Stimulated activated CD8-positive, alpha-beta memory T cell treated with anti-CD3 and anti-CD28 coated beads, Interleukin-15, amount 100 ng/mL, for 24 hours (primary cell): ENCODE measurements at places on chromosomes 2 and 18.

- no peak for DNase-seq
Measured at GRCh38 chr2:63696496-63696895, 107.7 kb downstream of the MDH1 start.

DNA sequence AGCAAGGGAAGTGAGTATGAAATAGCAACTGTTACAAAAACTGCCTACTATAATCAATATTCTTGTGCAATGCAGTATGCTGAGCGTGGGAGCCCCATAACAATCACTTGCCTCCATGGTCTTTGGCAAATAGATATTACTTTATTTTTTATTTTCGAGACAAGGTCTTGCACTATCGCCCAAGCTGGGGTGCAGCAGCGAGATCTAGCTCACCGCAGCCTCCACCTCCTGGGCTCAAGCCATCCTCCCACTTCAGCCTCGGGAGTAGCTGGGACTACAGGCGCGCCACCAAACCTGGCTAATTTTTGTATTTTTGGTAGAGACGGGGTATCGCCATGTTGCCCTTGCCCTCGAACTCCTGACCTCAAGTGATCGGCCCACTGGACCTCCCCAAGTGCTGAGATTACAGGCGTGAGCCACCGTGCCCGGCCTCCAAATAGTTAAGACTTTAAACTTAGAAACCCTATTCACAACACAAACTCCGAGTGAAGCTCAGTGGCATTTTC, 1.2 kb upstream of the CCNT2 start:
- no peak for DNase-seq

DNA sequence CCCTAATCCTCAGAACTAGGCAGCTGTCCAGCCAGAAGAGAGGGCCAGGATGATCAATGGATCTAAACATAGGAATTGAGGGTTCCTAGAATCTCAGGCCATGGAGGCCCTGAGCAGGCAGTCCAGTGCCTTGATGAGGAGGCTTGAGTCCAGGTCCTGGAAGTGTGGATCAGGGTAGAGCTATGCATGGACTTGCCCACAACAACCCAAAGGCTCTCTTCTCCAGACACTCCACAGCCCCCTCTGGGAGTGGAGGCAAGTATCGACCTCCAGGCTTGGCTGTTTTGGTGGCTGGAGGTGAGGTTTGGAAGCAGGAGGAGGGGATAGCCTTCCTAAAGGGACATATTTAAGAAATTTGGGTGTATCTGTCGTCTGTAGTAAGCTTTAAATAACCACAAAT, 45.7 kb downstream of the NAPG start:
- DNase-seq = no peak

GRCh38 chr2:229313591-229313990, 42.5 kb upstream of the PID1 start:
- no peak for DNase-seq

- no peak for DNase-seq
Measured at GRCh38 chr18:50218432-50219197, 23.7 kb upstream of the MYO5B start.

- no peak for DNase-seq
Measured at GRCh38 chr18:886076-886475, 18.6 kb upstream of the ADCYAP1 start.

- no peak for DNase-seq
Measured at GRCh38 chr18:49767111-49768050, 46.0 kb downstream of the ACAA2 start.

- DNase-seq = no peak
Measured at GRCh38 chr2:232028631-232029030, 67.1 kb downstream of the DIS3L2 start.

DNA sequence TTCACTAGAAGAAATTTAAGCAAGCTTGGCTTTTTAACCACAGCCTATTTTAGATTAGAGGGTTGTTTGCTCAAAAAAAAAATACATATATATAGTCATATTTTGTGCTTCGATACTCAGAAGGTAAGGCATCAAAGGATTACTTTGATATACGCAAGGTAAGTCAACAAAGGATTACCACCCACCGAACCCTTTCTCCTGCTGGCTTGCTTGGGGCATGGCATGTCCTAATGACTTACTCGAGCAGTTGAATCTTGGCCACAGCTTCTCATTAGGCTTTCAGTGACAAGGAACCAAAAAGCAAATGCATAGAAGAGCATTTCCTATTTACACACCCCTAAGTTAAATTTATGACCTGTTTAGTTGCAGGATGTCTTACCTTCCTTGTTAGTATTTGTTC, 295.7 kb downstream of the AGAP1 start:
- no peak for DNase-seq

DNA sequence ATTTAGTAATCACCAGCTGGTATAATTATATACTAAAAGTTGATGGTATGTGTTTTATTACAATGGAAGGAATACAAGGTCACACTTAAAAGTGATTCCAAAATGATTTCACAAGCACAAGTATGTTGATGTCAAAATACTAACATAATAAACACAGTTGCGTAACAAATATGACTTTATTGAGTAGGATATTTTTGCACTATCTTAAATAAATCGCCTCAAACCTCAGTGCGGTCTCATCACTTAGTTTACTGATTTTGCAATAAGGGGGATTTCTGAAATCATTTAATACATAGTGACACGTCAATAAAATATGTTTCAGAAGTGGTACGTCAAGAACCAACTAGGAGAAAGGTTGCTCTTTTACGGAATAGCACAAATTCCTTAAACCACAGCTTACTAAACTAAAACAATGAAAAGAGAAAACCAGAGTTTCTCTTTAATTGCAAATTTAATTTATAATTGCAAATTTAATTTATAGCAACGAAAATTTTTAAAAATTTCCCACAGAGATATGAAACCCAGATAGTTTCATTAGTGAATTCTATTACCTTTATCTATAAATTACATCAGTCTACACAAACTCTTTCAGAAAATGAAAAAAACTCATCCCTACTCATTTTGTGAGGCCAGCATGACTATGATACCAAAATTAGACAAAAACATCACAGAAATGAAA, 304.0 kb upstream of the REG3G start:
- no peak for DNase-seq

GRCh38 chr2:176133389-176133788, 3.9 kb downstream of the HOXD8 start:
- no peak for DNase-seq

GRCh38 chr2:156399950-156400705, 36.1 kb upstream of the GPD2 start:
- DNase-seq = no peak

GRCh38 chr18:56148373-56148772, 490.0 kb downstream of the TXNL1 start:
- DNase-seq = no peak

GRCh38 chr2:215848698-215849097, 164.7 kb downstream of the MREG start:
- no peak for DNase-seq

GRCh38 chr2:2502201-2502549, 171.1 kb upstream of the MYT1L start:
- DNase-seq = no peak

DNA sequence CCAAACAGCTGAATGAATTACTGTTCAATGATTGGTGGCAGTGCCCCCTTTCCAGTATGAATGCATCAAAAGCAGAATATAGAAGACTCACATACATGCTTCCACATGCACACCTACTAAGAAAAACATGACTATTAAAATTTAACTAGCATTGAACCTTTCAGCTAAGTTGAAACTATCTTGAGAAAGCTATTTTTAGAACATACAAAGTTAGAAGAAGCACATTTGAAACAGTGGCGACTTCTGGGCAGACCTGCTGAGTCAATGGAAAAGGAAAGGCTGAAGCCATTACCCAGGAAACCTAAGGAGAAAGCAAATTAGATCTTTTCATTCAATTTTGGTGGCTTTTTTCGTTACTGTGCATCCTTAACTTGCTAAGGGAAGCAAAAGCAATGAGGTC, 55.9 kb downstream of the PLA2R1 start:
- DNase-seq = no peak

DNA sequence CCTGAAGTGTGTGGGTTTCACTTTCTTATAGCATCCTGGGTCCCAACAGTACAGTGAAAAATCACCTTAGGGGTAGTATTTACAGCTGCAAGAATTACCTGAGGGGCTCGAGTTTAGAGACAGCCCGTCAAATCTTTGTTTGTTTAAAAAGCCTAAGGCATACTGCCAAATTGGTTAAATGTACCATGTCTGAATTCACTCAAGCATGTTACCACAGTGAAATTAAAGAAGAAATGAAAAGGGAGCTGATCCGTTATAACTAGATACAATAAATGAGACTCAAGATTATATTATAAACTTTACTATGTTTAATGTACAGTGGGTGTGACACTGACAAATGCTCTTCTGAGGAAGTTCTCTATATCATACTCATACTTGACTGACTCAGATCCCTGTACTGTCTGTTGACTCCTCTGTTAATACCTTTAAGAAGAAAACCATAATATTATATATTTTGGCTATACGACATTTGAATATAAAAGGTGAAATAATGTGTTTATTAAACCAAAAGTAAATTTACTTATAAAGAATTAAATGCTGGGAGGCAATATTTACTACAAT, 107.3 kb downstream of the TMEFF2 start:
- no peak for DNase-seq

- DNase-seq = peak; percentile 9
Measured at GRCh38 chr18:24176727-24177416, 38.0 kb downstream of the CABYR start.

- DNase-seq = no peak
Measured at GRCh38 chr2:234846599-234847363, 105.0 kb upstream of the SH3BP4 start.

GRCh38 chr2:165120740-165121467, 82.9 kb downstream of the SCN3A start:
- no peak for DNase-seq

DNA sequence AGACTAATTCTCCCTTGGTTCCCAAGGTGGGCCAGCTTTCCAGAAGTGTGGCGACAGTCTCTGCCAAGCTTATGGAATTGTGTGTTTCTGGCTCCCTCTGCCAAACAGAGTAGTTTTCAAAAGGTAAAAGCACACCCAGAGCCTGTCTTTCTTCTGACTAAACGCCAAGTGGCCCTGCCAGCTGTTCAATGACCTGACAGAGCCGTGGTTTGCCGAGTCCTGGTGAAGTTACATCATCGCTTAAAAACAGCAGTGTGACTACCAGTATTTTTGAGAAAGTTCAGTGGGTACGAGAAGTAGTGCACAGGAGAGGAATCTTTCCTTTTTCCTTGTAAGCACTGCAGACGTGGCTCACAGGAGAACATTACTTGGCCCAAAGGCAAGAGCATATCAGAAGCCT, 1.9 kb downstream of the PER2 start:
- no peak for DNase-seq

DNA sequence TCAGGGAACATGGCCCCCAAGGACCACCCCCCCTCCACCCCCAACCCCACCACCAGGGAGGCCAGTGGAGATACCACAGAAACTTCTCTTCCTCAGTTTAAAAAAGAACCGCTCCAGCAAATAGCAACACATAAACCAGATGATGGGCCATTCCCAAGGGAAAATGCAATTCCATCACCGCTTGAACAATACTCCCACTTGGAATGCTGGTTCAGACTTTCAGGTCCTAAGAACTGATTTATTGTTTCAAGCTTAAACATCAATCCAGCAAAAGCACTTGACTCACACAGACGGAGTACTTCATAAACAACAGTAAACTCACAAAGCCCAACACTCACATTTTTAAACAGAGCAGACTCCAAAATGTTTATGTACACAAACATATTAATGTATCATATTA, 6.9 kb downstream of the HDAC4 start:
- no peak for DNase-seq

DNA sequence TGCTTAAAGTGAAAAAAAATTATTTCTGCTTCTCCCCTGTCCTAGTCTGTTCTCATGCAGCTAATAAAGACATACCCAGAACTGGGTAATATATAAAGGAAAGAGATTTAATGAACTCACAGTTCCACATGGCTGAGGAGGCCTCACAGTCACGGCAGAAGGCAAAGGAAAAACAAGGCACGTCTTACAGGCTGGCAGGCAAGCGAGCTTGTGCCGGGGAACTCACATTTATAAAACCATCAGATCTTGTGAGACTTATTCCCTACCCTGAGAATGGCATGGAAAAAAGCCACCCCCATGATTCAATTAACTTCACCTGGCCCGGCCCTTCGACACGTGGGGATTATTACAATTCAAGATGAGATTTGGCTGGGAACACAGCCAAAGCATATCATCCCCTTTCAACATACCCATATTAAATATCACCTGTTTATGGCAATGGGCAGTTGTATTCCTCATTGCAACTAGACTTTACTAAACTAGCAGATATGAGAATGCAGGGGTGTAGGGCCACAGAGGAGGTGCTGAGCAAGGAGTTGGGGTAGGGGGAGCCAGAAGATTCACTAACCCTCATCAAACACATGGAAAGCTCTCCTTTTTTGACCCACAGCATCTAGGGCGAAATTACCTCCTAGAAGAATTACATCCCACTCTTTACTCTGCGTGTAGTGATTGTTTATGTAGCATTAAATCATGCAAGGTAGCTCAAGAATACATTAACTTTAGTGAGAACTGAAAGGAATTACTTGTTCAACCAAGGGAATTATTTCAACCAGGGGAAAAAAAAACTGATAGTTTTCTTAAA, 183.3 kb upstream of the DOK6 start:
- DNase-seq = no peak

- no peak for DNase-seq
Measured at GRCh38 chr2:151299920-151300539, 10.6 kb upstream of the NMI start.

DNA sequence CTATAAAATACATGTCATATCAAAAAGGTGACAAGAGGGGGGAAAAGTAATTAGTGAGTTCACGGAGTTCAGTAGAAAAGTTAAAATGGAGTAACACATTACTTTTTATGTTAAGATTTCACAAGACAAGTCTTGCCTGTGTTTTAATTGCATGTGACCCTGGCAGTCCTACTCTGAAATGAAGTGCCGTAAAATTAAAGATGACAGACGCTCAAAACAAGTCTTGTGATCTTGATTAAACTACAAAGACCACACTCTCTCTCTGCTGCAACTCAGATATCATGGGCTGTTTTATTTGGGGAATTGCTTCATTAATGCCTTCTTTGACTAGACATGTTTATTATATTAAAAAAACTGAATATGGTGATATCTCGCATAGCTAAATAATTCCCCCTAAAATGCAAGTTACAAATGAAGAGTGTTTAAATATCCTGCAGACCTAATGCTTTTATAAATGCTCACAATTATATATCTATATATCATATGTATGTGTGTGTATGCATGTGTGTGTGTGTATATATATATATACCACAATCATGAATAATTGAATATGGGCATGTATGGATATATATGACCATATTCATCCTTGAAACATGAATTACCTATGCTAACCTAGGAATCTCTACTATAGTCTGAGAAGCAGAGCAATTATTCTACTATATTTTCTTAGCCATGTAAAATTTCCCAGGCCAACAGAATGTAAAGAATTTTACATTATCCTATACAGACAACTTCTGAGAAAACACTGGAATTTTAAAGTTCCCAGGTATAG, 647.5 kb downstream of the ARHGAP15 start:
- DNase-seq = no peak
